ENCODE measurements at places on chromosomes 11 and 22. TPM values are rescaled to one million over a fixed set of nuclear protein-coding genes. Genes with fewer than 3 reads are reported as not detected.

GRCh38 chr22:37166675-37167066 is 17.0 kb upstream of the IL2RB start:
- H3K4me3 ChIP-seq = no peak overlapping the region
- peak; percentile 92 for DNase-seq
- H3K27ac ChIP-seq = no peak overlapping the region
- no peaks in the 10 kb centered on the region for H3K4me1 ChIP-seq
- H3K36me3 ChIP-seq = no peaks in the 10 kb centered on the region

CATSPERZ gene
- total RNA-seq = not detected

- no peak for DNase-seq
- no peak overlapping the region for H3K27ac ChIP-seq
- H3K4me3 ChIP-seq = no peak overlapping the region
- no peaks in the 10 kb centered on the region for H3K27me3 ChIP-seq
These were observed 74.1 kb upstream of the CADM1 start for GRCh38 chr11:115578275-115578674.

DNA sequence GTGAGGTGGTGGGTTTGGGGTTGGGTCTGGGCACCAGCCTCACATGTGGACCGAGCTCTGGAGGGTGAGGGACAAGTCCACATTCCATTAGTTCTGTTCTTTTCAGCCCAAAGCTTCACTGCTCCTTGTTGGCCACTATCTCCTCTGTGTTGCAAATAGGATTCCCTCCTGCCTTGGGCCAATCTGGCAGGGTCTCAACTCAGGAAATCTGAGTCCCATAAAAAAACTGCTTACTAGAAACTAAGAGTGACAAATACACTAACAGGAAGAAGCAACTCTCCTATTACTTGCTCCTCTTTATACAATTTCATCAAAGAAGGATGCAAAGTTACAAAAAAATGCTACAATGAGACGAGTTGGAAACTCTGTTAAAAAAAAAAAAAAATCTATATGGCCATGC is 66.2 kb upstream of the CSNK1E start:
- H3K27me3 ChIP-seq = no peaks in the 10 kb centered on the region
- no peaks in the 10 kb centered on the region for H3K36me3 ChIP-seq
- H3K4me3 ChIP-seq = no peak overlapping the region
- H3K4me1 ChIP-seq = no peaks in the 10 kb centered on the region

TSPAN32 gene
- 0.84 TPM for total RNA-seq

C11orf16 gene
- not detected for total RNA-seq

GRIK4 gene
- not detected for total RNA-seq

GRCh38 chr11:65502555-65503367 is 3.9 kb downstream of the MALAT1 start:
- H3K4me3 ChIP-seq = peak overlapping the region; percentile 95
- peaks cover 2% of the 10 kb centered on the region for H3K4me1 ChIP-seq
- H3K27me3 ChIP-seq = no peaks in the 10 kb centered on the region
- peaks cover 15% of the 10 kb centered on the region for H3K36me3 ChIP-seq

DNA sequence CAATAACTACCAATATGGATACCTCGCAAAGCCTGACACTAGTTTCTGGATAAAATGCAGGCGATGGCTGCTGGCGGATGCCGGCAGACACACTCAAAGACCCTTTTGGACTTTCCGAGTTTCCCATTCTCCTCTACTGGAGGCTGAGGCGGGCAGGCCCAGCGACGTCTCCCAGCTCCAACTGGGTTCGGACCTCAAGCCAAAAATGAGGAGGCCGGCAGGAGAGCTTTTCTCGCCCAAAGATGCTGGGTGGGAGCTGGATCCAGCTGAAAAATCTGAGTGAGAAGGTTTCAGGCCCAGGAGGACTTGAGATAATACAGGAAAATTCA is 428 bp upstream of the FEZ1 start:
- peak overlapping the region; percentile 97 for H3K4me3 ChIP-seq
- DNase-seq = no peak
- H3K27ac ChIP-seq = peak overlapping the region; percentile 29

GAB4 gene
- not detected for total RNA-seq

GRCh38 chr11:10317776-10318526 is 13.1 kb downstream of the ADM start:
- H3K27ac ChIP-seq = no peak overlapping the region
- no peak for DNase-seq
- no peaks in the 10 kb centered on the region for H3K4me1 ChIP-seq
- H3K4me3 ChIP-seq = no peak overlapping the region

DNA sequence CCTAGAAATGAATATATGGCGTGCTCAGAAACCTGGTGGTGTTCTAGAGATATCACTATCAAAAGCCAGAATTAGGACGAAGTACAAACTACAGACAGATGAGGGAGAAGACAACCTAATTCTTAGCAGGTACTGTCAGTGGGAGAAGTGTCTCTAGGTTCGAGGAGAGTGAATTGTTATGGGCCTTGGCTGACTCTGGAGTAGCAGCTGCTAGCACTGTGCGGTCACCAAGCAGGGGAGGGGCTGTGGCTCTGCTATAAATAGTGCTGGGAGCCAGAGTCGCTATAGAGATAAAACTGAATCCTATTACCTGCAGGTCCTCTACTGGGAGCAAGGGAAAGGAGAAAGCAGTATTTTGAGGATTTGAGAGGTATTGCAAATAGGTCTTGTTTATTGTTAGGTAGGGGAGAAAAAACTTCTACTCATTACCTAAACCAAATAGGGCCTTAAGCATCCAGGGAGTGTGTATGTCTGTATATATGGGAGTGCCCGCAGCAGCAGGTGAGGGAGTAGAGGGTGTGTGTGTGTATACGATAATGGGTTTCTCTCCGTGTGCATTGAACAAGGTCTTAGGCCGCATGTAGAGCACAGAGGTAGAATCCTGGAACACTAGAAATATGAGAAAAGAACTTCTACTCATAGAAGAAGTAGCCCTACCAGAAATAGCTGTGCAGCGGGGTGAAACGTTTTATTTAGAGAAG is 2.2 kb downstream of the MADD start:
- no peak overlapping the region for H3K4me3 ChIP-seq
- DNase-seq = no peak
- H3K27ac ChIP-seq = no peak overlapping the region
- H3K4me1 ChIP-seq = no peaks in the 10 kb centered on the region
- H3K27me3 ChIP-seq = no peaks in the 10 kb centered on the region

DNA sequence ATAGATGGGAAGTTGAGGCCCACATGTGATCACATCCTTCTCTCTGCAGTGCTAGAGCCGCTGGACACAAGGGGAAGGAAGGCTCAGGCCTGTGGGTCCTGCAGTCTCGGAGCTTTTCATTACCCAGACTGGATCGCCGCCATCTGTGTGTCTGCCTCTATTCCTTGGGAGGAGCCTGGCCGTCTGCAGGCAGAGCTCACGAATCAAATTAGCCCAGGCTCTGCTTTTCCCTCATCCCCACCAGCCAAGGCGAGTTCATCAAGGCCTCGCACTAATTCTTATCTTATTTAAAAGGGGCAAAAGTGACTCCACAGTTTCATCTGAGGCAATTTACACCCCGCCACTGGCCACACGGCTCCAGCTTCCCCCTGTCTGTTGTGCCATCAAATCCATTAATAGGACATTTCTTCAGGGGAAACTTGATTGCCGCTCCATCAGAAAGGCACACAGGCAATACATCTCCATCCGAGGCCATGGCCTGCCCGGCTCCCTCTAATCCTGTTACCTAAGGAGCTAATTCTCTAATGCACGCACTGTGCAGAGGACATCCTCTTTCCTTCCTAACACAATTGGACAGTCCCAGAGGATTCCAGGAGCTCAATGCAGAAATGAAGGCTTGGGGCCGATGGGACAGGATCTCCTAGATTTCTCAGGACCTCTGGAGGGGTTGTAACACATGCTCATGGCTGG is 3.3 kb upstream of the HTR3A start:
- H3K27ac ChIP-seq = no peak overlapping the region
- H3K27me3 ChIP-seq = no peaks in the 10 kb centered on the region
- no peaks in the 10 kb centered on the region for H3K36me3 ChIP-seq
- H3K4me1 ChIP-seq = no peaks in the 10 kb centered on the region
- no peak overlapping the region for H3K4me3 ChIP-seq
- DNase-seq = no peak

- H3K4me1 ChIP-seq = no peaks in the 10 kb centered on the region
- no peak overlapping the region for H3K4me3 ChIP-seq
- no peaks in the 10 kb centered on the region for H3K36me3 ChIP-seq
- no peaks in the 10 kb centered on the region for H3K27me3 ChIP-seq
These were observed 316.6 kb downstream of the OPCML start for GRCh38 chr11:133215596-133216230.

All from aorta (tissue), 5 donors.